Activated T-helper 9 cell treated with anti-CD3 and anti-CD28 coated beads, Interleukin-2, amount 50 U/mL, for 16 hours (primary cell): ENCODE measurements at places on chromosomes 4 and X.

- DNase-seq = no peak
These were observed 7.6 kb upstream of the LNX1 start for GRCh38 chr4:53598901-53599300.

GRCh38 chrX:129613596-129613995 lies 41.2 kb downstream of the APLN start:
- DNase-seq = no peak

GRCh38 chr4:4791299-4792111 lies 68.0 kb upstream of the MSX1 start:
- DNase-seq = no peak

- DNase-seq = no peak
These were observed 35.5 kb upstream of the PLAC8 start for GRCh38 chr4:83149865-83150652.
